ENCODE measurements at places on chromosomes 3 and 15.

- DNase-seq, result no peak
Observed at GRCh38 chr3:188227442-188227841, 73.5 kb downstream of the LPP start.

DNA sequence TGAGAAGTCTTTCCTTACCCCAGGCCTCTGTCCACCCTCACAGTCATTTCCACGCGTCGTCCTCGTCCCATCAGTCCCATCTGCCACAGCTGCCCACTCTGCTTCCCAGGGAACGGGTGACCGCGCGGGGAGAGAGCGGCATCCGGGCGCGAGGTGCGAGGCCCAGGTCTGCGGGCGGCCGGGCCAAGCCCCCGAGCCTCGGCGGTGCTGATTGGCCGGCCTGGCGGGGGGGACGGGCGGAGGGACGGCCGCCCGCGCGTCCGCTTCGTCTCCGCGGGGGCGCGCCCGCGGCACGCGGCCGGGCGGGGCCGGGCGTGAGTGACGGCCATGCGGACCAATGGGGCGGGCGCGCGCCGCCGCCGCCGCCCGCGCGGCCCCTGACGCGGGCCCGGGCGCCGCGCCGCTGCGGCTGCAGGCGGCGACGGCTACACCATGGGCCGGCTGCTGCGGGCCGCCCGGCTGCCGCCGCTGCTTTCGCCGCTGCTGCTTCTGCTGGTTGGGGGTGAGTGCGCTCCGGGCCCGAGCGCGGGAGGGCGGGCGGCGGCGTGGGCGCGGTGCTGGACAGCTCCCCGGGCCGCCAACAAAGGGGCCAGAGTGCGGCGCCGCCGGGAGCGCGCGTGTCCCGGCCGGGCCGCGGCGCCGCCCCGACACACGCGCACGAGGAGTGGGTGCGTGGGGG lies at the start of gene PODXL2:
Gene PODXL2, plus strand, starts transcription at position 398 of the 679 bp plus-strand sequence. Its CDS starts 35 bp downstream, at position 433.
- no peak for DNase-seq

GRCh38 chr15:94231723-94232468 lies 535 bp downstream of the MCTP2 start:
- no peak for DNase-seq

DNA sequence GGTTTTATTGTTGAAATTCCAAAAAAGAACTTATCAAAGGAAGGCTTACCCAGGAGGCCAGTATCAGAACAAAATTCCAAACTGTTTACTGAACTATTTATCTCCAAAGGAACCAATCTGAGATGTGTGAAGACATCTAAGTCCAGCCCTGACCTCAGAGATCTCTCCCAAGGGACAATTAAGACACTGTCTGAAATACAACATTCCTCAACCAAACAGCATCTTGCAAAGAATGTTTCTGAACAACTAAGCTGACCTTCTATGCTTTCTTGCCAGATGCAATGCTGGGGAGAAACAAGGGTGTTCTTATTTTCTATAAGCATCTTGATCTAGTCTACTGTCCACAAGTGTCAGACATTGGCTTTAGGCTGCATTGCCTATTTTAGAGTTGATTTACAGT lies 13.6 kb downstream of the PDZRN3 start:
- no peak for DNase-seq

DNA sequence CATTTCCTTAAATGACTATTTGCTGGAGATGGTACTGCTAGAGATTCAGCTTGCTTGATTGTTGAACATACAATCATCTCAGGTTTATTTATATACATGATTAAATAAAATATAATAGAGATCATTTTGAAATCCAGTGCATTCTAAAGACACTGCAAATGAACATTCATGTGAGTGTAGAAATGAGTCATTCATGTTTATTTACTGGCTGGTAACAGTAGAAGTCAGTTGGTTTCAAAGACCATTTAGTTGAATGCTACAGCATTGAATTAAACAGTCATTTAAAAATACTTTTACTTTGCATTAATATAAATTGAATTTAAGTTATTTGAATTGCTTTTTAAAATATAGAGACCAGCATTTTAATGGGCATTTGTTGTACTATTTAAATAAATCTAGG lies 551.9 kb upstream of the GOLIM4 start:
- no peak for DNase-seq

DNA sequence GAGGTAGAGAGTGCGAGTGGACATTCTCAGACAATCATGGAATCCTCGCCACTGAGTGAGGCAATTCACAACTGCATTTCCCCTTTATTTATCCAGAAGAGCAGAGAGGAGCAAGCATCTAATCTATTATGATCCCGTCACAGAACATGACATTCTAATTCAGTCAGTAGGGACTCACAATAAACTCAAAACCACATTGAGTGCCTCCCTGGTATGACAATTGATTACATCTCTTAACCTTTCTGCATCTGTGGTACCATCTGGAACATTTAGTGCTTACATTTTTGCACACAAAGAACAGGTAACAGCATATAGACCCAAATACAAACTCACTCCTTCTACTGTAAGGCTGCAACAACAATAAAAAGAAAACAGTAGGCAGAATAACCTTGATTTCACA lies 517.2 kb downstream of the GBE1 start:
- no peak for DNase-seq

DNA sequence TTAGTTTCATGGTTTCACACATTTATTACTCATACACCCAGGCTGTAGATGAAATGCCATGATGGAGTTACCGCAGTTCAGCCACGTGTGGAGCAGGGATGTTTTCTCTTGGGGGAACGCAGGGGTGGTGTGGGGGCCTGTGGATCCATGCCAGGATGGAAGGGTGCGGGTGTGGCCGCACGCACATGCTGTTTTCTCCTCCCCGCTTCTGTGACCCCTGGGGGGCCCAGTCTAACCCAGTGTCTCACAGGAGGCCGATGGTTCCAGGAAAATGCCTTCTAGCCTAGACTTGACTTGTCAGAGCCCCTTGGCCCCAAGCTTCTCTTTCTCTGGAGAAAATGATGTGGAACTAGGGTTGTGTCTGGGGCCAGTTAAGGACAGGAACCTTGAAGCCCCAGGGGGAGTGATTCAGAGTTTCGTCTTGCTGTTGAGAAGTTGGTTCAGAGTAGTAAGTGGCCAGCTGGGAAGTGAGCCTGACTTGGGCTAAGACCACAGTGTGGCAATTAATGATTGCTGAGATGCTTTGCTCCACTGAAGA lies 240.4 kb upstream of the BHLHE40 start:
- DNase-seq, result no peak

GRCh38 chr15:66515901-66516322 lies 10.8 kb downstream of the ZWILCH start:
- no peak for DNase-seq

- DNase-seq, result no peak
Observed at GRCh38 chr3:165446555-165446954, 250.4 kb upstream of the SLITRK3 start.

- DNase-seq, result no peak
Observed at GRCh38 chr15:78415284-78415683, 22.7 kb upstream of the IREB2 start.

DNA sequence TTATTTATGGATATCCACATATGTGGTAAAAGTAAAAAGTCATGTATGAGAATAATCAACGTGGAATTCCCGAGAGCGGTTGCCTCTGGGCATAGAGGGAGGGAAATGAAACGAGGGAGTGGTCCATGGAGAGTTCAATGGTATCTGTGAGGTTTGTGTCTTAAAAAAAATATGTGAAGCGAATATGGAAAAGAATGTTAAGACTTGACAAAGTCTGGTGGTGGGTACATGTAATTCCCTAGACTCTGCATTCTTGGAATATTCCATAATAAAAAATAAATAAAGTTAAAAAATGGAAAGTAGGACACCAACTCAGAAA lies 28.4 kb downstream of the FAM43A start:
- DNase-seq, result no peak

GRCh38 chr3:138861798-138862197 lies 27.1 kb upstream of the PIK3CB start:
- DNase-seq, result no peak

DNA sequence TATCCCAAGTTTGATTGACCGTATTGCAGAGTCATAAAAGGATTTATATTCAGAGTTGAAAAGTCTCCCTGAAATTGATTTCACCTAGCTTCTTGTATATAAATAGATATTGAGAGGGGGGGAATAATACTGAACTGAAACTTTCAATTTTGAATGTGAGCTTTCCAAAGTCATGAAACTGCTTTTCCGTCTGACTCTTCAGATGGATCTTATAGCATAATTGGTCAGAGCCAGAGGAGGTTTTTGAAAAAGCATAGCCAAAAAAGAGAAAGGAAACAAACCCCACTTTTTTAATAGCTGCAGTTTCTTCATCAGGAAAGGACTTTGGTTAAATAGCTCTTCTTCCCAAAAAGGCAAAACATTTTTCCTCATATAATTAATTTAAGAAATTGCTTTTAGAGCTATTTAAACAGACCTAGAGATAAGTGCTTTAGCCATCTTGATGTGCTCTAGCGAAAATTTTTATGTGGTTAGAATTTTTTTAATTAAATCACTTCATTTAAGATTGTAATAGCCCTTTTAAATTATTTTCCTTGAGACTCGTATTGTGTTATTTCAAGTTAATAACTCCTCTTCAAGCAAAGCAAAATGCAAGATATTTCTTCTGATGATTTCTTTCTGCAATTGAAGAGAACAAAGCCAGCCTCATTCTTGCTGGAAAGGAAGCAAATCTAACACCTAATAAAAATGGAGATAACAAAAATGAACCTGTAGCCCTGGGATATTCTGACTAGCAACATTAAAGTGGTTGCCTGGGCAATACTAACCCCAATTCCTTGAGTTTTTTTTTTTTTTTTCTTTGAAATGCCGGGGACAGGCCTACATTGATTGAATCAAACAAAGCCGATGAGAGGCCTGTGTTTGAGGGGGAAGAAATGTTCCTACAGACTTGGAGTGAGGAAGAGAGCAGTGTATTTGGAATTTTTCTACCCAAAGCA lies 173.6 kb downstream of the PTPRG start:
- no peak for DNase-seq

- no peak for DNase-seq
Observed at GRCh38 chr3:28587723-28588122, 239.1 kb upstream of the AZI2 start.

DNA sequence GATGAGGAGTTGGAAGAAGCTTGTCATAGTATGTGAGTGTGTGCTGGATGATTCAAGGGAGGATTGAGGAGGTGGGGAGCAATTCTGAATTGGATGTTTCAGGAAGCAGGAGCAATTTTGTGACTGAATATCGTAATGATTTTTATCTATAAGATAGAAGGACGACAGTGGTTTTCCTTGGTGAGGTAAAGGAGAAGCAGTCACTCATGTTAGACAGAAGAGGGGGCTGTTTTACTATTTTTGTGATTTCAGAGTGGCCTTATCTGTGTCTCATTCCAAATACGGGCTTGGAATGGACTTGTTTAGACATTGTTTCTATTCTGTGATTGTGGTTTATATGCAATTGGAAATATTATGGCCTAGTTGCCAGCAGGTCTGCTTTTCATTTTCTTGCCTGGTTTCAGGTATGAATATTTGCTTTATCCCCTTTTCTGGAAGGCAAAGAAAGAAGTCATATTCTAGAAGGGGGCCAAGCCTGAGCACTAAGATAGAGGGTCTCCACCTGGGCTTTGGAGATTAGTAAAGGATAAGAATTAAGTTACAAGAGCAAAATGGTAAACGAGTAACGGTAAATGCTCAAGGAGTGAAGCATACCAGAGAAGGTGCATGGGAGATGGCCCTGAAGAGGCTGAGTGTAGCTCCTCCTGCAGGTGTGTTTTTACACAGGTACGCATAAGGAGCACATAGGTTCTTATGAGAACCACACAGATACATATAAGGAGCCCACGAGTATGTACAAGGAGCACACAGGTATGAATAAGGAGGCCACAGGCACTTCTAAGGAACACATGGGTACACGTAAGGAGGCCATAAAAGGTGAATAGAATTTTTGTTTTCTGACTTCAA lies 124.6 kb upstream of the KCNAB1 start:
- peak; percentile 18 for DNase-seq

GRCh38 chr3:126013751-126014156 lies 44.8 kb downstream of the ROPN1B start:
- no peak for DNase-seq

DNA sequence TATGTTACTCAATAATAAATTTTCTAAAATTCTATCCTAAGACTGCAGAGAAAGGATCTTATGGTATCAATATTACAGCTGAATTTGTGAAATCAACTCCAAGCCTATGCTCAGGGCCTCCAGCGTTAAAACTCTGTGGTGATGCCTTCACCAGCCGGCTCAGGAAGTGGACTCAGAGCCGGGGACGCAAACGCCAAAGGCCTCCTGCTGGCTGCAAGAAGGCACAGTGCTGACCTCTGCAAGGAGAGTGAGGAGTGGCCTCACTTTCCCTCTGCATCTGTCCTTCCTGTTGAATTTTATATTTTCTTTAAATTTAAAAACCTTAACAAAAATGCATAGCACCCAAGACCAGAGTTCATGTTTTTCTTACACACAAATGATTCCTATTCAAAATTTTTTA lies 48.5 kb downstream of the HERC2 start:
- DNase-seq, result no peak

GRCh38 chr3:139532976-139533375 lies 6.6 kb downstream of the RBP1 start:
- no peak for DNase-seq

- no peak for DNase-seq
Observed at GRCh38 chr3:13332740-13333139, 87.4 kb downstream of the NUP210 start.

GRCh38 chr15:87947560-87947959 lies 309.0 kb downstream of the NTRK3 start:
- DNase-seq, result no peak

GRCh38 chr3:171095063-171095462 lies 68.5 kb upstream of the SLC2A2 start:
- no peak for DNase-seq

GRCh38 chr3:82265747-82266146 lies 504.3 kb upstream of the GBE1 start:
- DNase-seq, result no peak

DNA sequence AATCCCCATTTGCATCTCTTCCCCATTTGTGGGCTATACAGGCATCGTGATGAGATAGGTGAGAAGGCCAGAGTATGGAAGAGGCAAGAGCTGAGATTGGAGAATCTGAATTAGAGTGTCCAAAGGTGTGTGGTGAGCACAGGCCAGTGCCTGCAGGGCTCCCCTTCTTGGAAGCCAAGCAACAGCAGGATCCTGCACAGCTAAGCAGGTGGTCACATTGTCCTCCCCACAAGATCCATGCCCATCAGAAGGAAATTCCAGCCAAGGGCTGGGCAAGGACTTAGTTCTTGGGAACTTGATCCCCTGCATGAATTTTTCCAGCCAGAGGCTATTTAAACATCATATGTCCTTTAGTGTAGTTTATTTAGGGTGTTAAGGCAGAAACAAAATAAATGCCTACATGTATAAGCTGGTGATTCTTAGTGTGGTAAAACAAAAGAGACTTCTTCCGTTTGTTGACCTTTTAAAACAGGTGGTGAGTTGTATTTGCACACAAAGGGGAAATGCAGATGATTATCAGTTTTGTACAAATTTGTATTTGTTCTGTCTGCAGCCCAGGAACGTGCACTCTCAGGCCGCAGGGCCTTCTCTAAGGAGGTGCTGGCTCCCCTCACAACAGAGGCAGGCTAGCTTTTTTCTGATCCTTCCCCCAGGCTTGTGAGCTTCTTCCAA lies 110.2 kb downstream of the PLCL2 start:
- DNase-seq, result no peak

DNA sequence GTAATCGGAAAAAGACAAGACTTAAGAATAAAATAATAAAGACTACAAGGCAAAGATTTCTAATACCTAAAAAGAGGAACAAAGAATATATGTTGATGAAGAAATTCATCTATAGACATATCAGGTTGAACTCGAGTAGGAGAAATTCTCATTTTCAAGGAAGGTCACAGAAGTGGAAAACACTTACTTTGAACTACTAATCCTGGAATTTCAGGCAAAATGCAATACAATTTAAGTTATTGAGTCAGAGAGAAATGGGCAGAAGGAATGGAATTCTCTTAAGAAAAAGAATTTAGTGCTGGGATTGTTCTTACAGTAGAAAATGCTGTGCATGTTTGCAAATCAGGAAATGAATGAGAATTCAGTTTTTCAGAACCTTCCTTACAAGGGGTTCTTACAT lies 135.9 kb upstream of the TGFBR2 start:
- DNase-seq, result no peak
